ENCODE measurements at places on chromosomes 2 and 18.
A peak's percentile ranks its signal among the peaks of the same experiment; 100 is the strongest.

DNA sequence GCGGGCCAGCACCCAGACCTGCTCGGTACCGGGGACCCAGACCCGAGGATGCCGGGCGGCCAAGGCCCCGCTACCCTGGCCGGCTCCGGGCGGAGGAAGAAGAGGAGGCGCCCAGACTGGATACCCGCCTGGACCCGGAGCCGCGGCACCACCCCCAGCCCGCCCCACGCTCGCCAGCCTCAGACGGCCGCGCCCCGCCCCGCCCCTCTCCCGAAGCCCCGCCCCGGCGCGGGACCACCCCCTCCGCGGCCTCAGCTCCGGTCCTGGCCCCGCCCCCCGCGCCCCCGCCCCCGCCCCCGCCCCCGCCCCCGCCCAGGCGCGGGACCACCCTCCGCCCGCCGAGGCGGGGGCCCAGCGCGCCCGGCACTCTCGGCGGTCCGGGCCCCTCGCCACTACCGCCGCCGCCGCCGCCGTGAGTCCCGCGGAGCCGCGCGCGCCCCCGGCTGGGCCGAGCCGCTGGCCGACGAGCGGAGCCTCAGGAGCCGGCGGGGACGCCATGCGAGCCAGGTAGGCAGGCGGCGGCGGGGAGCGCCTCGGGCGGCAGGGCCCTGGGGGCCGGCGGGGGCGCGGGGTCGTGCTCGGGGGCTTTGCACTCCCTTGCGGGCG is at the start of gene SH3BP4:
Gene SH3BP4 (plus strand): TSS at position 354 of the 606 bp plus-strand sequence. CDS start 82,986 bp downstream, outside the sequence.
- peak; percentile 54 for DNase-seq

GRCh38 chr2:18824325-18824790 is 235.0 kb upstream of the NT5C1B start:
- DNase-seq, result no peak

GRCh38 chr18:74724186-74724585 is 126.5 kb downstream of the ZNF407 start:
- no peak for DNase-seq

GRCh38 chr2:12727065-12727464 is 10.3 kb downstream of the TRIB2 start:
- DNase-seq, result no peak

GRCh38 chr2:24490181-24490689 is 819 bp upstream of the NCOA1 start:
- DNase-seq, result peak; percentile 11

DNA sequence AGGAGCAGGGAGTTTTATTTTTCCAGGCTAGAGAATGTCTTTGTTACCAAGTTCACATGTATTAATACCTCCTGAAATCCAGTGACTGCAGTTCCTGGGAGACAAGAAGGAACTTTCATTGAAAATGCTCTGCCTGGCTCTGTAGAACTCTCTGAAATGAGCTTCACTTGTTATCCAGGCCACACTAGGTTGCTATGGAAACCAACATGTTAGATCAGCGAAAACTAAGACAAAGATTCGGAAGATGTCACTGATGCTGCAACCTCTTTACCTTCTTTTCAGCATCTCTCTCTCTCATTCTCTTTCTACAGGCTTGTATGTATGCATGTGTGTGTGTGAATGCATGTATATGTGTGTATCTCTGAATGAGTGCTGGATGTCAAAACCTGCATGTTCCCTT is 218.5 kb downstream of the TRIB2 start:
- DNase-seq, result no peak
